Activated CD4-positive, alpha-beta T cell treated with anti-CD3 and anti-CD28 coated beads, Interleukin-2, amount 50 U/mL, for 48 hours (primary cell): ENCODE measurements at places on chromosomes 7 and 10.

DNA sequence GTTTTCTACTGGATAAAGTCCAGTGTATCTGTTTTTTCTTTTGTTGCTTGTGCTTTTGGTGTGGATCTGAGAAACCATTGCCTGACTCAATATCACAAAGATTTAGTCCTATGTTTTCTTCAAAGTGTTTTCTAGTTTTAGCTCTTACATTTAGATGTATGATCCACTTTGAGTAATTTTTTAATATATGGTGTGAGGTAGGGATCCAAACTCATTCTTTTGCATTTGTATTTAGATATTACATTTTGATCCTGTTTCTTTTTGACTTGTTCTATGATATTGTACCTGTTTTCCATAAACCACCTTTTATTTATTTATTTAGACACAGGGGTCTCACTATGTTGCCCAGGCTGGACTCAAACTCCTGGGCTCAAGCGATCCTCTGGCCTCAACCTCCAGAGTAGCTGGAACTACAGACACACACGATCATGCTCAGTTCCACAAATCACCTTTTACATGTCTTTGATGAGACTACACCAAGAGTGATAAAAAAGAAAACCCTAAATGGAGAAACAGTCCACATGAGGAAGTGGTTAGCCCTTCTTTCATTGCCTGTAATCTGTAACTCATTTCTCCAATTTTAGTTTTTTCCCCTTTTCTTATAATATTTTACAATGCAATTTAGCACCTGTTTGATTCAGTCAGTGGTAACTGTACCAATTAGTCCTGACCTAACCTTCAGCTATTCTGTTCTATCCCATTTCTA is 86.0 kb downstream of the SLC37A3 start:
- no peak for DNase-seq

GRCh38 chr10:113454341-113455061 is 98.4 kb upstream of the HABP2 start:
- DNase-seq = peak; percentile 21

GRCh38 chr7:74164985-74165456 is 9.1 kb upstream of the EIF4H start:
- DNase-seq = no peak

DNA sequence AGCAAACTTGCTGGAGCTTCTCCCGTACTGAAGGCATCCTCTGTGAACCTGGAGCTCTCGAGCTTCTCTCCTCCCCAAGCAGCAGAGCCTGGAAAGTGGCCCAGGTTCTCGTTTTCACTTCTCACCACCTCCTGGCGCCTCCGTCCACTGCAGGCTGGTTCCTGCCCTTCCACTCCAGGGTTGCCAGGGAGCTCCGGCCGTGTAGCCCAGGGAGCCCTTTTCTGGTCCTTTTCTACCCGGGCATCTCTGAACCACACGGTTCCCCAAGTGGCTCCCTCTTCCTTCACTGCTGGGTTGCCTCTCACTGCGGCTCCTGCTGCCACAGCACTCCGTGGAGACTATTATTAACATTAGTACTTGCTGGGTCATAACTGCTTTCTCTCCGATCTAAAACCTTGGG is 208.6 kb upstream of the PPP2R2D start:
- DNase-seq = no peak

DNA sequence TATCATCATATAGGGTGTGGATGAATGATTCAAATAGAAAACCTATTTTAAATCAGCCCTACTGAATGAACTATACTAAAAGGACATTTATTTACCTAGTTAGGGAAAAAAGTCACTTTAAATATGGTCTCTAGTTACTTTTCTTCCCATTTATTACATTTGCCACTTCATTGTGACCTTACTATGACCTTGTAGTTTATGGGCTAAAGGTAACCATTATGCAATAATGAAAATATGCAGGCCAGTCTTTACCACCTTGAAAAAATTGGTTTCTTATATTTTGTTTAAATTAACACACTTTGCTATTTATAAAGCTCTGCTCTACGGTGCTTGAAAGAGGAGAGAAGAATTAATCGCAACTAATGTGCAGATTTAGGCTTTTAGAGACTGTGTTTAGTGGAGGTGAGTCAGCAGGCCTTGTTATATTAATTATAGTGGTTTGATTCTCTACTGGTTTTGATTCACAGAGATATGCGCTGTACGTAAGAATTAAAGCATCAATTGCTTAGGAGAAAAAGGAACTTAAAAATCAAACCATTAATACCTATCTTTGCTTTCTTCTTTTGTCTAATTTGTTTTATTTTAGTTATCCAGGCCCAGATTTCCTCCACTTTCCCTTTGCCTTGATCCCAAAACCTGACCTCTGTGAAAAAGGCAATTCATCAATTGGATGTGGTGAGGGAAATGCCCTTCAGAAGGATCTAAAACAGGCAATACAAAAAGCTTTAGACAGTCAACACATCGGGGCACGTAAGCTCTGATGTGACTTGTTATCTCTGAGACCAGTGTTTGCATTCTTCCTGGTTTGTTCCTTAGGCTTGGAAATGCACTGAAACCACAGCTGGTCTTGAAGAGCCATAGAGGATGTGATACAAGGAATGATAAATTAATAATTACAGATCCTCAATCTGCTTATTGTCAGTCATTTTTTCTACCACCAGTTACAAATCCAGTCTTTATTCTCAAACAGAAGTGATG is 141.2 kb upstream of the HDAC9 start:
- DNase-seq = no peak
